Muscle of arm (tissue), 14 donors: ENCODE measurements at places on chromosomes 16 and 17. TPM values are rescaled to one million over a fixed set of nuclear protein-coding genes. Genes with fewer than 3 reads are reported as not detected.

GRCh38 chr16:19085679-19086200 is 18.3 kb downstream of the COQ7 start:
- no peak for DNase-seq

CDR2L gene
- 10.3 TPM for polyA plus RNA-seq

- DNase-seq = no peak
Measured at GRCh38 chr17:82449131-82449882, 1.2 kb downstream of the CYBC1 start.

FOXC2 gene
- polyA plus RNA-seq = not detected

GRCh38 chr17:41184480-41184961 is at the start of gene KRTAP4-1:
TSS of gene KRTAP4-1 (minus strand) at chr17:41184911. CDS start at chr17:41184854, 57 bp downstream.
- no peak for DNase-seq
